ENCODE measurements at places on chromosomes 2 and 18. TPM values are rescaled to one million over a fixed set of nuclear protein-coding genes. Genes with fewer than 3 reads are reported as not detected.

Gene TPO
- 0.23 TPM for total RNA-seq

Gene CPO
- not detected for total RNA-seq

Gene GPR35
- total RNA-seq = 0.46 TPM

Gene HOXD13
- not detected for total RNA-seq

Gene CYP27A1
- total RNA-seq = 5.8 TPM

Gene SLC19A3
- 3.9 TPM for total RNA-seq

Gene ST3GAL5
- total RNA-seq = 76.1 TPM

Gene UNC80
- 26.5 TPM for total RNA-seq

Gene EVA1A
- not detected for total RNA-seq

Gene PFN4
- total RNA-seq = 0.92 TPM

Gene ACP1
- 122 TPM for total RNA-seq

Gene EFR3B
- total RNA-seq = 72.9 TPM

Gene SULT1C2
- total RNA-seq = 0.23 TPM

Gene LRATD1
- total RNA-seq = 63.2 TPM

Gene CXCR1
- total RNA-seq = not detected

Gene ABCB11
- total RNA-seq = 1.2 TPM

Gene TGFA
- total RNA-seq = 18.2 TPM

Gene RAX
- total RNA-seq = 0.23 TPM

Gene TRAPPC12
- 72.7 TPM for total RNA-seq

Gene DSG1
- total RNA-seq = 0.23 TPM

Gene C1GALT1C1L
- 0.92 TPM for total RNA-seq

Gene ITPRIPL1
- total RNA-seq = 1.6 TPM

Gene HOXD4
- not detected for total RNA-seq

Gene SLC39A6
- 197 TPM for total RNA-seq

Gene ARHGEF4
- 68.5 TPM for total RNA-seq

Gene CLEC4F
- not detected for total RNA-seq

Gene LAMA3
- total RNA-seq = 3.7 TPM

Gene RAB27B
- total RNA-seq = 118 TPM

Gene UGT1A3
- not detected for total RNA-seq

Gene CCDC74A
- 10.4 TPM for total RNA-seq

Gene MOCOS
- total RNA-seq = 0.69 TPM

Gene KLHL29
- 16.1 TPM for total RNA-seq

Gene CWC22
- 27.2 TPM for total RNA-seq

Gene TCF23
- not detected for total RNA-seq

Gene MFSD6
- total RNA-seq = 51.9 TPM

Gene REG1B
- total RNA-seq = not detected

Gene IL36RN
- total RNA-seq = not detected

Gene ABCG5
- 0.23 TPM for total RNA-seq

Gene GPR39
- total RNA-seq = 1.2 TPM

Gene CNRIP1
- total RNA-seq = 80.5 TPM

Gene ANKRD30BL
- 21.7 TPM for total RNA-seq

Gene PLEK
- 3.7 TPM for total RNA-seq

Gene PLCL1
- 26.5 TPM for total RNA-seq
